T1000 (cell line): ENCODE measurements at places on chromosomes 7 and 10.
A peak's percentile ranks its signal among the peaks of the same experiment; 100 is the strongest.

GRCh38 chr10:91886954-91887271, 22.4 kb downstream of the FGFBP3 start:
- no peak for DNase-seq

DNA sequence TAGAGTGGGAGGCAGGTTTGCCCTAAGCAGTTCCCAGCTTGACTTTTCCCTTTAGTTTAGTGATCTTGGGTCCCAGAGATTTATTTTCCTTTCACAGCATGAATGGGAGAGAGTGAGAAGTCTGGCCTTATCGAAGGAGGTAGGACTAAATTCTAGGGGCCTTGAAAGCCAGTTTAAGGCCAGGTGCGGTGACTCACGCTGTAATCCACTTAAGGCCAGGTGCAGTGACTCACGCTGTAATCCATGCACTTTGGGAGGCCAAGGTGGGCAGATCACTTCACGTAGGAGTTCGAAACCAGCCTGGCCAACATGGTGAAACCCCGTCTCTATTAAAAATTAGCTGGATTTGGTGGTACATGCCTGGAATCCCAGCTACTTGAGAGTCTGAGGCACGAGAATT, 392.2 kb downstream of the ACTR3B start:
- DNase-seq: no peak

GRCh38 chr10:131847241-131847783, 53.5 kb upstream of the PPP2R2D start:
- DNase-seq: no peak

DNA sequence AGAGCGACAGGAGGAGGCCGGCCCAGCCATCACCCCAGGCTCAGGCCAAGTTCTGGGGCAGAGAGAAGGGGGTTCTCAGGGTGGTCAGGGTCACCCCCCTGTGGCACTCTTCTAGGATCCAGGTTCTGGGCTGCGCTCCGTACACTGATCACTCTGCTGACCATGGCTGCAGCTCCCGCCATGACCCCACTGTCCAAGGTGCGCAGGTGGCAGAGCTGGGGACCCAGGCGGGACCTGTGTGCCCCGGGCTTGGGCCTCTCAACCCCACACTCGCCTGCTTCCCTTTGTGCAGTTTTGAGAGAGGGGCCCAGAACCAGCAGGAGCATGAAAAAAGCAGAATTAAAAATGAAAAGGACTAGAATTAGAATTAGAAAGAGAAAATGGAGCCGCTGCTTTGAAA, 227.1 kb downstream of the FANK1 start:
- DNase-seq: no peak

DNA sequence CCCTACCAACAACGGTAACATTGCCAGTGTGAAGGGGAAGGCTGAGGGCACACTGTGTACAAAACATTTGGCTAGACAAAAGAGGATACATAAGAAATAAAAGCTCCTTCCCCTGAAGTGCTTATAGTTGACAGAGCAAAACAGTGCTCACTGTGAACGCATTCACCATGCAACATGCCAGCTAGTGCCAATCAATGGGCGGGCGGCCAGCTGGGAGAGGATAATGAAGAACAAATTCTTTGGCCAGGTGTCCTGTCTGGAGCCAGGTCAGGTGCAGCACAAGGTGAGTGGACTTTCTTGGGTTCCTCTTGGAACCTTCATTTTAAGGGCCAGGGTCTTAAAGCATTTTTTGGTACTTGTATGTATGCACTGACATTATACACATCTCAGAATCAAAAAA, 106.1 kb downstream of the ICA1 start:
- no peak for DNase-seq

- no peak for DNase-seq
Observed at GRCh38 chr7:127514499-127514898, 70.9 kb downstream of the GCC1 start.

- no peak for DNase-seq
Observed at GRCh38 chr10:37643187-37643586, 214.2 kb downstream of the ZNF248 start.

DNA sequence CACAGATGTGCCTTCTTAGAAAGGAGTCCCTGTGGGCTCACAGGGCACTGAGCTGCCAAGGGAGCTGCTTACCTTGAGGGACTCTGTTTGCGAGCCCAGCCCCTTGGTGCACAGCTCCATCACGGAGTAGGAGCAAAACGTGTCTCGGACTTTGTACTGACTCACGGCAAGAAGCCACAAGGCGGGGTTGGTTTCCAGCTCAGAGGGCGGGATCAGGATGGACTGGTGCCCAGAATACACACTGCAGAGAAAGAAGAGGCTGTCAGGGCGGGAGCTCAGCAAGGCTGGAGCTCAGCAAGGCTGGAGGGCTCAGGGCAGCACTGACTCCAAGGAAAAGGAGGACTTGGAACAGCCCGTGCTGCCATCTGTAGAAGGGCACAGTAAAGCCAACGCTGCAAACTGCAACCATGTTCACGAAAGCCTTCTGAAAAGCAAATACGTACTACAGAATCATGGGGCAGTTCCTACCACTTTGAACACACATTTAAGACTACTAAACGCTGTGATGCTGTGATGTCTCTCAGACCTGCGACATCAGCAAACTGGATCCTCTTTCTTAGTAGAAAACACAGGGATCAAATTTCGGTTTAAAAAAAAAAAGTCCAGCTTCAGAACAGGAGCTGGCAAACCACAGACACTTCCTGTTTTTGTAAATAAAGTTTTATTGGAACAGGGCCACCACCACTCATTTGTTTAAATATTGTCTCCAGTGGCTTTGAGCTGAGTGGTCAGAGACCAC, 194.3 kb downstream of the ZMYND11 start:
- DNase-seq: peak; percentile 62

- no peak for DNase-seq
Observed at GRCh38 chr7:88042803-88043202, 108.8 kb downstream of the ADAM22 start.

DNA sequence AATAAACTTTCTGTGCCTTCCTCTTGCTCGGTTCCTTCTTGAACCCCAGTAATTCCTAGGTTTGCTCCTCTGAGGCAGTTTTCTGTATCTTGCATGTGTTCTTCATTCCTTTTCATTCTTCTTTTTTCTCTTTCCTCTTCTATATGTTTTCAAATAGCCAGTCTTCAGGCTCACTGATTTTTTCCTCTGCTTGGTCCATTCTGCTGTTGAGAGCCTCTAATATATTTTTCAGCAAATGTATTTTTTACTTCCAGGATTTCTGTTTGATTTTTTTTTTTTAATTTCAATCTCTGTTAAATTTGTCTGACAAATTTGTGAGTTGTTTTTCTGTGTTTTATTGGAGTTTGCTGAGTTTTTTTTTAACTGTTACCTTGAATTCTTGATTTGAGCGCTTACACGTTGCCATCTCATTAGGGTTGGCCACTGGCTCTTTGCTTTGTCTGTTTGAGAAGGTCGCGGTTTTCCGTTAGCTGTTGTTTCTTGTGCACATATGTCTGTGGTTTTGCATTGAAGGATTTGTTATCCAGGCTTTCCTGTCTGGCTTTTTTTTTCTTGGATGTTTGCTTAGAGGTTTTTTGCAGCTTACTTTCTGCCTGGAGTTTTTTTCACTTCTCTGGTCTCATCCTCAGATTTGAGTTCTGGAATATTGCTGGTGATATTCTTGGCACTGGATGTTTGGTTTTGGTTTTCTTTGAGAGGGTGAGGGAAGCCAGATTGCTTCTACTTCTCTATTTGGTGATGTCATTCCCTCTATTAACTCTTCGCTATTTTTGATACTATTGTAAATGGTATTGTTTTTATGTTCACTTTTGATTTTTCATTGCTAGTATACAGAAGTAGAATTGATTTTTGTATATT, 12.7 kb downstream of the SPRN start:
- no peak for DNase-seq

GRCh38 chr7:2568521-2569223, 9.9 kb downstream of the IQCE start:
- no peak for DNase-seq
